ENCODE measurements at places on chromosomes 4 and X. TPM values are rescaled to one million over a fixed set of nuclear protein-coding genes. Genes with fewer than 3 reads are reported as not detected.

DNA sequence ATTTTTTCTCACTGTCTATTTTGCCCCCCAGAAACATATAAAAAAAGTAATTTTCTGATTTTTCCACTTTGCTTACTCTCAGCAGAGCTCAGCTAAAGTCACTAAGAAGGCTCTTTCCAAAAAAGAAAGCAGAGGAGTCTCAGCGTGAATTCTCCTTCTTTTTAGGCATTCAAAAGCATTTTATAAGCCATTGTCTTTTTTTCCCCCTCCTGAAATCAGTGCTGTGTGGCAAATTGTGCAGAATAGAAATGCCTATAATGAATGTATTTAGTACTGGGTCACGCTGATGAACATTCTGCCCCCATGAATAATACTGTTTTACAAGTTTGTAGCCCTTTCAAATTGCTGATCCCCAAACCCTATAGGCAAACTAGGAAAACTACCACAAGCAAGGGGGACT, 1.6 kb upstream of the PCDH18 start:
- H3K36me3 ChIP-seq: peaks cover 5% of the 10 kb centered on the region
- no peaks in the 10 kb centered on the region for H3K27me3 ChIP-seq
- peaks cover 4% of the 10 kb centered on the region for H3K4me1 ChIP-seq
- DNase-seq: no peak

The SLC16A2 gene
- 7.8 TPM for total RNA-seq

The PAGE4 gene
- not detected for total RNA-seq

The BOD1L1 gene
- total RNA-seq: 34.3 TPM

The LINC00632 gene
- 2.1 TPM for total RNA-seq

The GUCY1B1 gene
- total RNA-seq: 39.3 TPM

The PDGFRA gene
- total RNA-seq: 363 TPM

DNA sequence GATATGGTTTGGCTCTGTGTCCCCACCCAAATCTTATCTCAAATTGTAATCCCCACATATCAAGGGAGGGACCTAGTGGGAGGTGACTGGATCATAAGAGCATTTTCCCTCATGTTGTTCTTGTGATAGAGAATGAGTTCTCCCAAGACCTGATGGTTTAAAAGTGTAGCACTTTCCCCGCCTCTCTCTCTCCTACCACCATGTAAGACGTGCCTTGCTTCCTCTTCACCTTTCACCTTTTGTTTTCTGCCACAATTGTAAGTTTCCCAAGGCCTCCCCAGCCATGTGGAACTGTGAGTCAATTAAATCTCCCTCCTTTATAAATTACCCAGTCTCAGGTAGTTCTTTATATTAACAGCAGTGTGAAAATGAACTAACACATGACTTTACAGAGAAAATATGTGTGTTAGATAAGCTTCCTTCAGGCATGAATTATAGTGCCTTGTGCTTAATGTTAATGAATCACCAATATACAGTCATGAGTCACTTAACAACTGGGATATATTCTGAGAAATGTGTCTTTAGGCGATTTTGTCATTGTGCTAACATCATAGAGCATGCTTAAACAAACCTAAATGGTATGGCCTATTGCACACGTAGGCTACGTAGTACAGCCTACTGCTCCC, 37.9 kb downstream of the PDGFC start:
- H3K27ac ChIP-seq: no peak overlapping the region
- no peaks in the 10 kb centered on the region for H3K27me3 ChIP-seq
- peaks cover 7% of the 10 kb centered on the region for H3K4me1 ChIP-seq
- no peak overlapping the region for H3K4me3 ChIP-seq
- H3K36me3 ChIP-seq: no peaks in the 10 kb centered on the region

GRCh38 chr4:119286377-119287002, 35.4 kb downstream of the FABP2 start:
- DNase-seq: peak; percentile 89
- no peaks in the 10 kb centered on the region for H3K27me3 ChIP-seq
- H3K4me1 ChIP-seq: no peaks in the 10 kb centered on the region
- no peak overlapping the region for H3K27ac ChIP-seq
- H3K4me3 ChIP-seq: no peak overlapping the region

DNA sequence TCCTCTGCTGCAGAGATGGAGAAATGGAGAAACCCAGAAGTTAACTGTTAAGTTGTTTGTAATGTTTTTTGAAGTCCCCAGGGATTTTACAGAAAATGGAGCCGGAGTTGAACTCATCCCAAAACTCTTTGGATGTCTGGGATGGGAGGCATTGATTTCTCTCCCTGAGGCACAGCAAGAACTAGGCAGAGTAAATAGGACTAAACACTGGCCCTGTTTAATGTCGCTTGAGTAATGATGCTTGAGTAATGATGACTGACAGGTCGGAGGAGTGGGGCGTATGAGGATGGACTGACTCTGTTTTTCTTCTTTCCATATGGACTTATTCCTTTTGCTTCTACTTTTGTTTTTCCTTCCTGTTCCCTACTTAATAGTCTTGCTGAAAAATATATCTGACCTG, 69.9 kb downstream of the ARHGAP10 start:
- H3K4me1 ChIP-seq: no peaks in the 10 kb centered on the region
- no peaks in the 10 kb centered on the region for H3K27me3 ChIP-seq
- no peaks in the 10 kb centered on the region for H3K36me3 ChIP-seq

The DGKK gene
- not detected for total RNA-seq

DNA sequence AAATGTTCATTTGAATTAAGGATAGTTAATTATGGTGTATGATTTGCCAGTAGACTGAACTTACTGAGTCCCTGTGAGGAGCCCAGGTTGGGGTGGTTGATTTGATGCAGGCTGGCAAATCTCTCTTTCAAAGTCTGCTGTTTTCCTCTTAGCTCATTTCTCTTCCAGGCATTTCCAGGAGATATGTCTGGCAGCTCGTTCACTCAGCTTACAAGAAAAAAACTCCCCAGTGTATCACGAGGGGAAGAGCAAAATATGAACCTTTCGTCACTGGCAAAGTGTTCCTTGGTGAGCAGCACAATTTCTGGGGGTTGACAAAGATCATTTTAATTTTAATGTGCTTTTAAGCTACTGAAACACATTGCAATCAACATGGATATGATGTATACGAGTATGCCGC, 244.2 kb downstream of the CBLL2 start:
- no peaks in the 10 kb centered on the region for H3K4me1 ChIP-seq
- no peak overlapping the region for H3K4me3 ChIP-seq
- H3K36me3 ChIP-seq: no peaks in the 10 kb centered on the region
- H3K27ac ChIP-seq: no peak overlapping the region
- no peaks in the 10 kb centered on the region for H3K27me3 ChIP-seq

- no peak overlapping the region for H3K27ac ChIP-seq
- no peak overlapping the region for H3K4me3 ChIP-seq
- no peaks in the 10 kb centered on the region for H3K4me1 ChIP-seq
These were observed 76.0 kb upstream of the SRD5A3 start for GRCh38 chr4:55269995-55270394.

DNA sequence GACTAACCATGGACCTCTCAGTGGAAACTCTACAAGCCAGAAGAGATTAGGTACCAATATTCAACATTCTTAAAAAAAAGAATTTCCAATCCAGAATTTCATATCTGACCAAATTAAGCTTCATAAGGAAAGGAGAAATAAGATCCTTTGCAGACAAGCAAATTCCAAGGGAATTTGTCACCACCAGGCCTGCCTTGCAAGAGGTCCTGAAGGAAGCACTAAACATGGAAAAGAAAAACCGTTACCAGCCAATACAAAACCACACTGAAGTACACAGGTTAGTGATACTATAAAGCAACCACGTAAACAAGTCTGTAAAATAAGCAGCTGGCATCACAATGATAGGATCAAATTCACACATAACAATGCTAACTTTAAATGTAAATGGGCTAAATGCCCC, 156.6 kb downstream of the FAM13A start:
- H3K4me1 ChIP-seq: peaks cover 3% of the 10 kb centered on the region
- H3K36me3 ChIP-seq: no peaks in the 10 kb centered on the region
- DNase-seq: peak; percentile 76
- H3K27me3 ChIP-seq: no peaks in the 10 kb centered on the region
- no peak overlapping the region for H3K27ac ChIP-seq

Data from fibroblast of lung (primary cell).